ENCODE measurements at places on chromosomes 5 and 9.

GRCh38 chr5:56142614-56143372, 90.3 kb downstream of the ANKRD55 start:
- DNase-seq, result no peak

GRCh38 chr9:135583688-135584011, 22.1 kb downstream of the PAEP start:
- DNase-seq, result no peak

- DNase-seq, result no peak
Observed at GRCh38 chr9:72154468-72155285, 5.4 kb downstream of the GDA start.

DNA sequence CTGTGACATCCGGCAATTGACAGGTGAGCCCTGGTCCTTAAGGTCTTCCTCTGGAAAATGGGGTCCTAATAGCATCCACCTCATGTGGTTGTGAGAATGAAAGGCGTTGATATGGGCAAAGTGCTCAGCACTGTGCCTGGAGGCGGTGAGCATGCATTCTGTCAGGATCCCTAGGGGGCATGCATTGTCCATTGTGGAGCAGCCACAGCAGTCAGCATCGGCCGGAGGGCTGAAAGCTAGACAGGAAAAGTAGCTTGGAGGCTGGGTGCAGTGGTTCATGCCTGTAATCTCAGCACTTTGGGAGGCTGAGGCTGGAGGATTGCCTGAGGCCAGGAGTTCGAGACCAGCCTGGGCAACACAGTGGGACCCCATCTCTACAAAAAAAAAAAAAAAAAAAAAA, 122.2 kb downstream of the LHX2 start:
- no peak for DNase-seq

DNA sequence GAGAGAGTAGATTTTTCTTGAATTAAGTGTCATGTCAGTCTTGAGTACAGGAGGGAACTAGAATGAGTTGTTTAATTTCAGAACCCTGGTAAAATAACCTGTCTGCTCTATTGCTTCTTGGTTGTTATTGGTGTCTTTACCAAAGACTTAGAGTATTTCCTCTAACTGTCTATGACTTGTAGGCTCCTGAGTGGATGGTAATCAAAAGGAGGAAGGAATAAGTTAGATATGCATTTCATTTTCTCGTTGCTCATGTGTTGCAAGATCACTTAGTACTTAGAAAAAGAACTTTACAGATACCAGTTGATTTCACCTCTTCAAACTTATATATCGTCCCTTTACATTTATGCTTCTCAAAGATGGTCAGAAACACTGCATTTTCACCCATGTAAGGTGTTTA, 31.1 kb downstream of the UHRF2 start:
- no peak for DNase-seq

DNA sequence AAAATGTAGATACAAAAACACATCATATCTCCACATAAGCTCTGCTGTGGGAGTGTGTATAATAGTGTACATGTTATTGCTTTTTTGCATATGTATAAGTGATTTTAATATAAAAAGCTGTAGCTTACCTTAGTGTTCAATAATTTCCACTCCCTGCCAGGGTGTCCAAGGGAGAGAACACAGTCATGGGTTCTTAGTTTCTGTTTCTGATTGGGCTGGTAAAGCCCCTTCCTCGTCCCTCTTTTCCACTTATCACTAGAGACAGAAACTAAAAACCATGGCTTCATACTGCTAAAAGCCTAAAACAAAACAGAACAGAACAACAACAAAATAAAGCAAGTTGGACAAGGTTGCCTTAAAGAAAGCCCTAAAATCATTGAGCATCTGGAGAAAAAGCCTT, 74.4 kb upstream of the S1PR3 start:
- DNase-seq, result no peak

DNA sequence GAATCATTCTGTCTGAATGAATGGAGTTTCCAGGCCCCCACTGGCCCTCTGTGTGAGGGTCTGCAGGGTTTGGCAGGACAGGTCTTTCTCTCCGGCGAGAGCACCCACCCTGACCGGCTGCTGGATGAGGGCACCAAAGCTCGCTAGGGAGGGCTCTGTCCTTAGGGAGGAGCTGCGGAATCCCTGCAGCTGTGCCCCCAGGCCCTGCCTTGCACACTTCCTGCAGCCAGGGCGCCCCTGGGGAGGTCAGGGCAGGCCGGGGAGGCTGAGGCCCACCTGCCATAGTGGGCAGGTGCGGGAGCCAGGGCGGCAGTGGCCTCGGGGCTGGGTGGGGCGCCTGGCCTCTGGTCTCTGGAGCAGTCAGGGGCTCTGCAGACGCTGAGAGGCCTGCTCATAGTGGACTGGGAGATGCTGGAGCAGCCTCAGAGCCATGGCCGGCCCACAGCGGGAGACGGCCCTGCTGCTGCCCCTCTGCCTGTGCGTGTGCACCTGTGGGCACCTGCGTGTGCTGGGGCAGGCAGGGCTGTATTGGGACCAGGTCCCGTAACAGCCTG, 36.1 kb downstream of the EXOC3 start:
- DNase-seq, result no peak

GRCh38 chr9:96246267-96246671, 55.7 kb downstream of the HSD17B3 start:
- no peak for DNase-seq
